Activated CD4-positive, alpha-beta T cell treated with anti-CD3 and anti-CD28 coated beads for 36 hours (primary cell): ENCODE measurements at places on chromosomes 16 and 17. TPM values are rescaled to one million over a fixed set of nuclear protein-coding genes. Genes with fewer than 3 reads are reported as not detected.

DNA sequence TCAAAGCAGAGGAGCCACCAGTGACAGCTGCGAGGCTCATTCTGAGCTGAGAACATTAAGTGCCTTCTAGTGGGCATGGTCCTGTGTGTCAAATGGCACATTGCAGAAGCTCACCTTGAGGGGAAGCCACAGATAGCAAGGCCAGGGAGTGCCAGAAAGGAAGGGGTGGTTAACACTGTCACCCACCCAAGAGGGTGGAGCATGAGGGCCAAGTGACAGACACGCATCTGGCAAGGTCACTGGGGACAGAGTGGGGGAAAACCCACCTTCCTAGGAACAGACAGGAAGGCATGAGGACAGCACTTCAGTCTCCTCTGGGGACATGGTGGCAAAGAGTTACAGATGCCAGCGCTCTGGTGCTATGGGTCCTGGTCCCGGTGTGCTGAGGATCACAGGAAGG lies 22.1 kb downstream of the NUBP1 start:
- DNase-seq: no peak

GRCh38 chr17:81906476-81907218 lies 4.6 kb downstream of the PCYT2 start:
- no peak for DNase-seq

FASN gene
- 239 TPM for total RNA-seq

- DNase-seq: peak; percentile 39
Measured at GRCh38 chr17:35185849-35186248, 8.3 kb downstream of the SLC35G3 start.

EFTUD2 gene
- total RNA-seq: 203 TPM

CLEC3A gene
- total RNA-seq: not detected
